Activated T-cell treated with anti-CD3 and anti-CD28 coated beads, Interleukin-2, amount 50 U/mL, for 24 hours (primary cell): ENCODE measurements at places on chromosomes 5 and 9.

DNA sequence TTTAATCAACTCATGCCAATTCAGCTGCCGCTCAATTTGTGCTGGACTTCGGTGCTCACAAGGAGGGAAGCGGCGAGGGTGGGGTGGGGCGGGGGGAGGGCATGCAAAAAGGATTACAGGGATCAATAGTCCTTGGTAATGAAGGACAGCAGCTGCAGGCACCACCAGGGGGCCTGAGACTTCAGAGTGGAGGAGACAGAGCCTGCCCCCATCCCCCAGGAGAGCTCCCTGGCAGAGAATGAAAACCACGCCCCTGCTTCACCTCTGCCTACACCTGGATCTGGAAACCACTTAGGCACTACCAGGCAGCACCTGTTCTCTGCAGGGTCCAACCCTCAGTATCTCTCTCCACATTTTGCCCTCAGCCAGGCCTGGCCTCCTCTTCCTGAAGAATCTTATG, 155.6 kb downstream of the TRIM32 start:
- DNase-seq: no peak

GRCh38 chr5:15834596-15835245, 334.7 kb downstream of the FBXL7 start:
- DNase-seq: no peak

DNA sequence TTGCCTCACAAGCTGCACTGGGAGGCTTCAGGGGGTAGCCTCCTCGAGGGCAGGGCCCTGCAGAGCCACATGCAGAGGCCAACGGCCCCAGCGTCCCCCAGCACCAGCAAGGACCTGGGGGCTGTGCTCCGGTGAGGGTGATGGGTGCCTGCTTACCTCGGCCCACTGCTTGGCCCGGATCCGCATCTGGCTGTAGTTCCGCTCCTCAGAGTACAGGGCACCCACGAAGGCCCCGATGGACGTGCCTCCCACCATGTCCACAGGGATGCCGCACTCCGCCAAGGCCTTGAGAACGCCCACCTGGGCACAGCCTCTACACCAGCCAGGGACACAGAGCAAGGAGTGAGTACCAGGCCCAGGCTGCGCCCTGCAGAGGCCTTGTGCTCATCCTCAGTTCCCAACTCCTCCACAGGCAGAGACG, 8.0 kb upstream of the NSMF start:
- DNase-seq: no peak

- no peak for DNase-seq
Measured at GRCh38 chr5:171573451-171574225, 154.2 kb downstream of the FGF18 start.

DNA sequence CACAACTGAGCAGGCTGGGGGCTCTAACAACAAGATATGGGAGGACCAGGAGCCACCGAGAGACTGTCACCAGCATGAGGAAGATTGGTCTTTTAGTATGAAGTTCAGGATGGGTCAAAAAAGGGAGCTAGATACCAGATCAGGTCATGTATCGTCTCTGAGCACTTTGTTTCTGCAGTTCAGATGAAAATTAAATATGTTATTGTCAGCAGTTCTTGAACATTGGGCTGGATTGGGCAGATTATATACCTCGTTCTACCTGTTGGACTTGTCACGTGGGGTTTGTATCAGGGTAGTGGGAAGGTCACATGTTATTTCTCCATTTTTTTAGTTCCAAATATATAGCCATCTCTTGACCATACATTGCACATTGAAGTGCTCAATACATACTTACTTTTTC, 47.3 kb downstream of the RCL1 start:
- no peak for DNase-seq

GRCh38 chr5:81893961-81894360, 77.9 kb upstream of the ATG10 start:
- DNase-seq: no peak

DNA sequence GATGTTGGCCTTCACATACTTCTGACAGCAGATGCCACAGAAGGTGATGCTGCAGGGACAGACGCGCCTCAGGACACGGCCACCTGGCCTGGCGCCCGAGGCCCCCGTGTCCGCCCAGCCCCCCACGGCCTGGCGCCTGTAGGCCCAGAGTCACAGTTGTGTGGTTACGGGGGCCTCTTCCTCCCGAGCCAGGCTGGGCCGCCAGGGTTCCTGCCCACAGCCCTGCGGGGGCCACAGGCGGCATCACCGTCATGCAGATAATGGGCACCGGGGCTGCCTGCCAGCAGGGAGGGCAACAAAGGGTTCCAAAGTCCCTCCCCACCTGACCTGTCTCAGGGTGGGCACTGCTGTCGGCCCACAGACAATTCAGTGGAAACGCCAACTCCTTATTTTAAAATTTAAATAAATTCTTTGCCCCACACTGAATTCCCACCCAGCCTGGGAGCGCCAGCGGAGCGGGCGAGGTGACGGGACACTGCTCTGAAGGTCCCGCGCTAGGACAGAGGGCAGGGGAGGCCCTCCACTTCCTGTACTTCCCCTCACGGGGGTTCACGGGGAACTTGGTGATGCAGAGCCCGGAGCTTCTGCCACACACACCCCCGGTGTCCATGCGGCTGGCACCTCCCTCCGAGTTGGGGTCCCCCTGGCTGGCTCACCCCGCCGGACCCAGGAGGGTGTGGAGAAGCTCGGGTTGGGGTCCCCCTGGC, 40.6 kb downstream of the EXOC3 start:
- DNase-seq: no peak

GRCh38 chr9:92253656-92254055, 39.8 kb downstream of the IARS1 start:
- DNase-seq: no peak

DNA sequence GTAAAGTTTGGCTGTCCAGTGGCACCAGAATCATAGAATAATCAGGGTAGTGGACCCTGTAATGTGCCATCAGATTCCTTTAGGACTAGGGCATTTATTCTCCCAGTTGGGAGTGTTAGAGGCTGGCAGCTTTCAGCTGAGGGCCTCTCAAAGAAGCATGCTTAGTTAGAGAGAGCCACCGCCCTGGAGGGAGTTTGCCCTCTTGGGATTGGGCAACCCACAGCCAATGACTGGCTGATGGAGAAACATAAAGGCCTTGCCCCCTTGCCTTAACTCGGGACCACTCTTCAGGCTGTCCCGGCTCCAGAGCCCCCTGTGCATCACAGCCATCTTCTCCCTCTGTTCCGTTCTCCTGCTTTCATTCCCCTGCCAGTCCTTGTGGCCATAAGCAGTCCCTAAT, 20.5 kb upstream of the IFNK start:
- no peak for DNase-seq

DNA sequence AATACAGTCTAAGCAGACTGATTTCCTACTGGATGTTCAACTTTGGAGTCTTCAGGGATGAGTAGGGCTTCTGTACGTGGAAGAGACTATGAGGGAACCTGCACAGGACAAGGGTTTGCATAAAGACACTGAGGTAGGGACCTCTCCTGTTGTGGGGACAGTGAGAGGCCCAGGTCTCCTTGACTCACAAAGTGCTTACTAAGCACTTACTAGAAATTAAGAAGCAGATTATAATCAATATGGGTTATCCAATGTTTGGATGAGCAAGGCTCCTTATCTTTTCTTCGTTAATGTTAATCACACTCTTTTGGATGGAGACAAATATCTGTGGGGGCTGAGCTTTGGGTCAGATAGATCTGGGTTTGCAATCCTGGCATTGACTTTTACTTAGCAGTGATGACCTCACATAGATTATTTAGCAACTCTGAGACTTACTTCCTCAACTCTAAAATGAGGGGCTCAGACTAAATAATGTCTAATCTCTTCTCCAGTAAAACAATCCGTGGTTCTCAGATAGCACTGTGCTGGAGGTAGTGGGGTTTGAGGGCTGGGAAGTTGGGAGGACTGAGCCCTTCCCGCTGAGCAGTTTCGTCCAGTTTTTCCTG, 45.9 kb downstream of the PDCD1LG2 start:
- no peak for DNase-seq

GRCh38 chr5:134892282-134892681, 12.6 kb upstream of the PCBD2 start:
- DNase-seq: no peak

DNA sequence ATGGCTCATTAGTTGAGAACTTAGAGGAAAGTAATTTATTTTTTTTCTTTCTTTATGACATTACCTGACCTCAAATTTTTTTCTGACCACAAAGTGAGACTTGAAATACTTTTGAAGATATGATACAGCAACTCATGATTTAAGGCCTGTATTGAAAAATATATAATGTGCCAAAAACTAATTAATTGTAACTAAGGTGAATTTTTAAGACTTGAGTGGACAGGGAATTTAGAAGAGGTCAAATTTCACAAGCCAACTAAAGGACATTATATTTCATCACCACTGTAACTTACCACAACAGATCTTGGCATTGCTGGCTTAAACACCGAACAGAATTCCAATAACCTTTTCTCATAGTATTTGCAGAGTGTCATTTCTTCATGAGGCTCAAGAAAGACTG, 1.8 kb downstream of the CCNH start:
- DNase-seq: no peak

GRCh38 chr5:14953075-14953607, 81.6 kb upstream of the ANKH start:
- DNase-seq: no peak

- DNase-seq: no peak
Measured at GRCh38 chr9:125028041-125028440, 87.2 kb upstream of the GOLGA1 start.

DNA sequence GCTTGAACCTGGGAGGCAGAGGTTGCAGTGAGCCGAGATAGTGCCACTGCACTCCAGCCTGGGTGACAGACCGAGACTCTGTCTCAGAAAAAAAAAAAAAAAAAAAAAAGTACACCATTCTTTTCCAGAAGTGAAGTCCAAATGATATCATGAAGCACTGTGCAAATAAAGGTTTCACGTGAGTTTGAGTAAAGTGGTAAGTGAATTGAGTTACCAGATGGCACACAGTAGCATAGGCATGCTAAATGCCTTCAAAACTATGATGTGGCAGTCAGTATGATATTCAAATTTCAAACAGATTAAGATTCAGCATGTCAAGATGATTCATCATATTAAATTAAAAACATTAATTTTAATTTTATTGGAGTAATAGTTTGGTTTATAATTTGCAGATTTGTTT, 195.2 kb downstream of the TAF11L14 start:
- no peak for DNase-seq

DNA sequence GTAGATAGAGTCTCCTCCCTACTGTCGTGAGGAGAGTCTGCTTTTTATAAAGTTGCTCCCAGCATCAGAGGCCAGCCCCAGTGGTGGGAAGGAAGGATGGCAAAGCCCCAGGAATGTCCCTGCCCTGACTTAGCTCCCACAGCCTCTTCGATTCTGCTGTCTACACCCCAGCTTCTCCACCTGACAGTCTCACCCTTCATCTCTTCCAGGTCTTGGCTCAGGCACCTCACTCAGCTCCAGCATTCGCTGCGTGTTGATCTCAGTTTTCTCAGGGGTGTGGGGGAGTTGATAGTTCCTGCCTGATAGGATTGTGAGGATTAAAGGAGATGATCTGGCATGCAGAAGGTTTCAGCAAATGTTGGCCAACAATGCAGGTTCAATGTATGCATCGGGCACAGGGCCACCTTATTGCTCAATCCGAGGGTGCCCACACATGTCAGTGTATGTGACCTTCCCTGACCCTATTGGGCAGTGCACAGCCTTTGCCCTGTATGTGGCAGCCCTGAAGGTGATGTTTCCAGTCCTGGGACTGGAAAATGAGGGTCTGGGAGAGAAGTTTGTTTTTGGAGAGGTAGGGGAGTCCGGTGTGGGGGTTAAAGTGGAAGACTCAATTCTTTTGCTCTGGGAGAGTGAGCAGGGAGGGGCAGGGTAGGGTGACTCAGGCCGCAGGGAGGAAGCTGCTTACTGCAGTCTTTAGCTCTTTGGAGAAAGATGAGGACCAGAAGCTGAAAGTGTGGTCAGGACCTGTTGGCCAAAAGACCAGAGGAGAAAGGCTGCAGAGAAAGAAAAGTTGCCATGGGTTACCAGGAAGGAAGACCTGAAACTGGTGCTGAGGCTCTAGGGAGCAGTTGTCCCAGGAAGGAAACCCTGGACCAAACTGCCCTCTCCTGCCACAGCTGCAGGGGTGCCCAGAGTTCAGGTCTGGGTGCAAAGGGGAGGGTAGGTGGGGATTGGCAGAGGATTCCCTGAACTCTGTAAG, 153.2 kb downstream of the MACROH2A1 start:
- DNase-seq: no peak

GRCh38 chr5:8981496-8981895, 564.4 kb downstream of the SEMA5A start:
- DNase-seq: no peak

- DNase-seq: no peak
Measured at GRCh38 chr9:128321343-128321742, 904 bp downstream of the TRUB2 start.

- DNase-seq: no peak
Measured at GRCh38 chr5:52767766-52768480, 19.8 kb upstream of the ITGA1 start.

DNA sequence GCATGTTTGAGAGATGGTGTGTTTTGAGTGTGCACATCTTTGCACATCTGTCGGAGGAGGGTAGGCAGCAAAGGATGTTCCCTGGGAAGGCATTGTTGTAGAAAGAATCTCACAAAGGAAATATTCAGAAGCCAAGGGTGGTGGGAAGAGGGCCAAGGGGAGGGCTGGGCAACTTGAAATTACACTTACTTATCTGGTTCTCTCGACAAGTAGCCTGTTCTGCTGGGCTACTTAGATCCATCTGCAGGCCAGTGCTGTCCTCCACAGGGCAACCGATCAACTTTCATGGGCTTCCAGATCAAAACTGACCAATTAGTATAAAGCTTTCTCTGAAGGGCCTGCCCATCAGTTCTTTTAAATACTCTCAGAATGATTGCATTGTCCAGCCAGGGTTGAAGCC, 495.2 kb downstream of the GADD45G start:
- no peak for DNase-seq

GRCh38 chr5:176573564-176574296, 24.6 kb downstream of the CDHR2 start:
- DNase-seq: peak; percentile 87

DNA sequence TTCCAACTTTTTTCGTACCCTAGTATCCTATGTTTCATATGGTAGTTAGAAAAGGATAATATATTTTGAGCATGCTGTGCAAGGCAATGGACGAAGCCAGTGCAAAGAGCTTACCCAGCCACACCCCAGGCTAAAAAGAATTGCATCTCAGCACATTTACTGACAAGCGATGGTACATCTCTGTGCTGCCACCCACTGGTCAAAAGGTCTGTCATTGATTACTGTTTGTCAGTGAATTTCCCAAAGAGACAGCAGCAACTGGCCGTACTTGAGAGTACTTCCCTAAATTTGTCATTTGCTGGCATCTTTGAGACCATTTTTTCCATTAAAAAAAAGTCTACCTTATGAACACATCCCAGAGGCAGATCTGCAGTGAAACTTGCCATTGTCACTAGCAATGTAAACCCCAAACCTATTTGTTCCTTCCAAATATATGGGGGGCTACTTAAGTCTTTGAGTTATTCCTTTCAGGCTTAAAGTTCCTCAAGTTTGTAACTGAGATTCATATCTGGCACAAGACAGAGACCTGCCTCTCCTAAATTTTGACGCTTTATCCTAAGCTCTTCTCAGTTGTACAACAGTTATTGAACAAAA, 184.3 kb downstream of the CTNND2 start:
- no peak for DNase-seq
